ENCODE measurements at places on chromosomes 2 and 18.
A peak's percentile ranks its signal among the peaks of the same experiment; 100 is the strongest.

- no peak for DNase-seq
Observed at GRCh38 chr2:159322419-159322818, 35.9 kb upstream of the WDSUB1 start.

GRCh38 chr18:8760984-8761383 is 55.6 kb downstream of the MTCL1 start:
- DNase-seq: no peak

- no peak for DNase-seq
Observed at GRCh38 chr2:8379549-8379948, 302.3 kb upstream of the ID2 start.

DNA sequence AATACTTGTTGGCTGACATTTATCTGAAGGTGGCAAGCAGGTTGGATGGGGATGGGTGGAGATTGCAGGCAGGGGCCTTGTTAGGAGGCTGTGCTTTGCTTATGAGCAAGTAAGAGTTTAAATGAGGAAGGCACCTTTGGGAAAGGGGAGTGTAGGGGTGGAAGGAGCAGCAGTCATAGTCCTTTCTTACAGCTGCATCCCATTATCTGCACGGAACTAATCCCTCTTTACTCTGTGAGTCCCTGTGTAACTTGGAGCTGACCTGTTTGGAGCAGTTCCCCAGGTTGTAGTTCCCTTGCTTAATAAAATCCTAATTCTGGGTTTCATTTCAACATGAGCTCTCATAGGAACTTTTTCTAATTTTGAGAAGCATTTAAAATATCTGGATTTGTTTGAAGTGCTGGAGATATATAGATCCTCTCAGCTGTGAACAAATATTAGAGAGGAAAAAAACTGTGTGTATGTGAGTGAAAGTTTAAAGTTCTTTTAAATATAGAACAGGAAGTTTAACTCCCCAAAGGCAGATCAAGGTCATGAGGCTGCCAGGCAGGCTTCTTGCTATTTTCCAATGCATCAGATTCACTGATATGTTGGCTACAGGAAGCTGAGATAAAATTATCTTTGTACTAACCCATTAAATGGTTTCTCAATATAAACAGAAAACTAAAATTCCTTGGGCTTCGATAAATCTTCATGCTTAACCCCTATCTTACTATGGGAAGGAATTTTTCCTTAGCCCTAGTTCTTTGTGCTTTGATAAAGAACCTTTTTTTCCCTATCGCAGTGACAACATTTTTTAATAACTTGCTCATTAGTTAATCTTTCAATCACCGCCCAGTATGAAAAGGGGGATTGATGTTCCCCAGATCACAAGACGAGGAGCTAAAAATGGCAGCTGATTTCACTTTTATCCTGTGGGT is 104.6 kb upstream of the EML6 start:
- no peak for DNase-seq

GRCh38 chr18:61475931-61476330 is 142.7 kb downstream of the CDH20 start:
- no peak for DNase-seq

DNA sequence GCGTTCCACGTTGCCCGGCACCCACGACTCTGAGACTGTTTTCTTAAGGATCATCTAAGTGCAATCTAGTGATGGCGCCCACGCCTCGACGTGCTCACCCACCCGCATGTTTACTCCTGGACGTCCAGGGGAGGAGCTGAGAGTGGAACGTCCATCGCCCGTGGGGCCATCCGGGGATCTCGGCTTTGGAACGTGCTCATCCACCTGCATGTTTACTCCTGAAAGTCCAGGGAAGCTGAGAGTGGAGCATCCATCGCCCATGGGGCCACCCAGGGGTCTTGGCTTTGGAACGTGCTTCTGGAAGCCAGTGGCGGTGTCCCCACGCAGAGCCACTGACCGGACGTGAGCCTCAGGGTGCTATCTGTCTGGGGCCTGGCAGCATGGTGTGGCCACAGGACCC is 45.6 kb upstream of the SALL3 start:
- DNase-seq: no peak

DNA sequence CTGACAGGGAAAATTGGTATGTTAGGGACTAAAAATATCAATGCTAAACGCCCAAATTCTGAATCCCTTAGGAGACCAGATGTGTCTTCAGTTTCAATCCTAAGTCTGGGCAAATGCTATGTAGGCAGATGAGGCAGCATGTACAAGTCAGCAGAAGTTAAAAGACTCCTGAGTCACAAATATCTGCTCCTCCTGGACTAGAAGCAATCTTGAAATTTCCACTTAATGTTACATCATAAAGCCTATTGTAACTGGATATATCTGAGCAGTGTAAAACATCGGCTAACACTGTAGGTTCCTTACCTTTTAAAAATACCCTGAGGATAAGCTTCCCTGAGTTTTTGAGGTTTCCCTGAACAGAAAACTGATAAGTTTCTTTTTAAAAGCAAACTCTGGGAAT is 1087.6 kb upstream of the PIK3C3 start:
- no peak for DNase-seq

- DNase-seq: no peak
Observed at GRCh38 chr2:158395166-158395565, 61.4 kb downstream of the CCDC148 start.

DNA sequence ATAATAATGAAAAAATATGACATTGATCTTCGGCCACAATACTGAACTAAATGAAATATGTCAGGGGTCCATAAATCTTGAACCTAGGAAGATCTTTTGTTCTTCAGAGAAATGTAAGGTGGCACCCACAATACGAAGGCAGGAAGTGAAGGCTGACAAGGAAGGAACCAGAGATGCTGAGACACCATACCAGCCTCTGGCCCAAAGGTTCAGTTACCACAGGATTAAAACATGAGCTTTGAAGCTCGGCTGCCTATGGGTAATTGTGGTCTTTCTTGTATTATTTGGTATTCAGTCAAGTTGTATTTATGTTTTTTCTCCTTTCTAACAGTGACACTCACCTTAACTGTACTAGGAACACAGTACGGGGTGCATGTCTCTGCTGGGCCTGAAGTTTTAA is 448.8 kb upstream of the SETBP1 start:
- no peak for DNase-seq

DNA sequence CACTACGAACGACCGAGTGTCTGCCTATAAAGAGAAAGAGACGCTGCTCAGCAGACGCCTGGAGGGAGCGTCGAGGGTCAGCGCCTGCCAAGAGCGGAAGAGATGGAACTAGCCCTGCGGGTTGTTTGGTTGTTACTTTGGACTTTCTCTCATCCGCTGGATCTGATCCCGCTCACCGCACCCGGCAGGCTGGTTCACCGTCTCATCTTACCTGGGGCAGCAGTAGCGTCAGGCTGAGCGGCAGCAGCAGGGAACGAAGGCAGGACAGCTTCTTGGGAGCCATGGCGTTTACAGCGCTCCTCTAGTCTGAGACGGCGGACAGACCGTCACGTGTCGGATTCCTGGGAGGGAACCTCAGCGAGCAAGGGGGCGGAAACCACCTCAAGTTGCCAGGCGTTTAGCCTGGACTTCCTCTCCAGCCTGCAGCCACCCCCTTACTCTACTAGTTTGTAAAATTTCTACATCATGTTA is 1.9 kb downstream of the GLB1L start:
- DNase-seq: no peak

- no peak for DNase-seq
Observed at GRCh38 chr2:38517284-38517683, 85.4 kb downstream of the HNRNPLL start.

DNA sequence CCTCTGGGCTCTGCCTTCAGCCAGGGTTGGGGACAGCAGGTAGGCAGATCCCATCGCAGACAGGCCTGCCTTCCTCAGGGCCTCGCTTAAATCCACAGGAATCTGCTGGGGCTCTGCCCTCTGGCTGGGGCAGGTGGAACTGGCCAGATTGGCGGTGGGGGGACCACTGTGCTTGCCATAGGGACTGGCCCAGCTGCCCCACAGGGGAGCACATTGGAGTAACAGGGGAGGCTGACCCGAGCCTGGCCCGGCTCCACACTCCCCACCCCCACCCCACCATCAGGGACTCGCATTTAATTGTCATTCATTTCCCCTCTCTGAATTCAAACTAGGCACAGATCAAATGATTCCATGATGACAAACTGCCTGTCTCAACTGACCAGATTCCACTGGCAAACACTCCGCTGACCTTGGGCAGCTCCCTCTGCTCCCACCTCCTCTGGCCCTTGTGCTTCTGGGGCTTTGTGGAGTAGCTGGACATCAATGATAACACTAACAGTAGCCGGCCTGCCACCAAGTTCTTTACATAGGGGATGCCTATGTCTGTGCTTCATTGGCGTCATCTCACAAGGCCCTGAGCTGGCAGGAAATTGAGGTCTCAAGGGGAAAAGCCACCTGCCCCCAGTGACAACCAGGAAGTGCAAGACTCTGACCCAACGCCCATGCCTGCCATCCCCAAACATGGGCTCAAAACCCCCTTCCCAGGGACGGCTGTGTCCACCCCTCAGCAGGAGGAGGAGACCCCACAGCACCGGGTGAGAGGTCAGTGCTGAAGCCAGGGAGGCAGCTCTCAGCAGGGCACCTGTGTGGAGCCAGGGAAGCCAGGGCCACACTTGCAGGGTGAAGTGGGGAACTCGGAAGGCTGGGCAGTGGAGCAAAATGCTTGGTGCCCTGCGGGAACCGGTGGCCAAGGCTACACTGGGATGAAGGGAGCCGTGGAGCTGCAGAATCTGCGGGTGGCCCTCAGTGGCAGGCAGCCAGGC is 2.1 kb upstream of the B3GNT7 start:
- DNase-seq: no peak

GRCh38 chr2:140079038-140079437 is 1298.8 kb upstream of the NXPH2 start:
- no peak for DNase-seq

DNA sequence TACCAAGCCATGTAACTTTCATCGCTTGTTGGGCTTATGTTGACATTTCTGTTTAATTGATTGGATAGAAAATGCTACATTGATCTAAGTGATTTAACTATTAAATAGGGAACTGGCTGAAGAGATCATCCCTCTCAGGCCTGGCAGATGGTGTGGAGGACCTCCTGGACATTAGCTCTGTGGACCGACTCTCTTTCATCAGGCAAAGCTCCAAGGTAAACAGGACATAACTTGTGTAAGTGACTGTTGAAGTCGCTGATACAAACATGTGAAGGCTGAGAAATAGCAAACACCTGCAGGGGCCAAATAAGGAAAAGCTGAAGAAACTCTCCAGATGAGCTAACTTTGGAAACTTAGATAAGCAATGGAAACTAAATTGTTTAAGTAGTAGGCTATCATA is 68.8 kb downstream of the UNC80 start:
- no peak for DNase-seq

GRCh38 chr18:13470516-13471197 is 252.1 kb downstream of the LDLRAD4 start:
- DNase-seq: no peak

- no peak for DNase-seq
Observed at GRCh38 chr2:151043484-151043883, 218.2 kb downstream of the RBM43 start.

DNA sequence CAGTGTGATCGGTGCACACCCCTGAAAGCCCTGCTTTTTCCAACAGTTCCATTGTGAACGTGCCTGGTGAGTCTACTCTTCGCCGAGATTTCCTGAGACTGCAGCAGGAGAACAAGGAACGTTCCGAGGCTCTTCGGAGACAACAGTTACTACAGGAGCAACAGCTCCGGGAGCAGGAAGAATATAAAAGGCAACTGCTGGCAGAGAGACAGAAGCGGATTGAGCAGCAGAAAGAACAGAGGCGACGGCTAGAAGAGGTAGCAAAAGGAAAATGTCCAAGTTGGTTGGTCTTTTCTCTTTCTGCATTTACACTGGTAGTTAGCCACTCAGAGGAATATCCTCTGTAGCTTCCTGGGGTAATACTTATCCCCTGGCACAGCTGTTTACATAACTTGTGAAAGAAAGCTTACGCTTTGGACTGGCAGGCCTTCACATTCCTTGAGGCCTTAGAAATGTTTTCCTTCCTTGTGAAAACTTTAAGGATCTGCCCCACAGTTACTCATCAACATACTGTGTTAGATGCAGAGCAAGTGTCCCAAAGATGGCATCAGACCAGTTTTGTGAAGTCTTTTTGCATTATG is 146.6 kb downstream of the MAP4K4 start:
- DNase-seq: no peak

- DNase-seq: no peak
Observed at GRCh38 chr2:124035001-124035400, 9.9 kb downstream of the CNTNAP5 start.

DNA sequence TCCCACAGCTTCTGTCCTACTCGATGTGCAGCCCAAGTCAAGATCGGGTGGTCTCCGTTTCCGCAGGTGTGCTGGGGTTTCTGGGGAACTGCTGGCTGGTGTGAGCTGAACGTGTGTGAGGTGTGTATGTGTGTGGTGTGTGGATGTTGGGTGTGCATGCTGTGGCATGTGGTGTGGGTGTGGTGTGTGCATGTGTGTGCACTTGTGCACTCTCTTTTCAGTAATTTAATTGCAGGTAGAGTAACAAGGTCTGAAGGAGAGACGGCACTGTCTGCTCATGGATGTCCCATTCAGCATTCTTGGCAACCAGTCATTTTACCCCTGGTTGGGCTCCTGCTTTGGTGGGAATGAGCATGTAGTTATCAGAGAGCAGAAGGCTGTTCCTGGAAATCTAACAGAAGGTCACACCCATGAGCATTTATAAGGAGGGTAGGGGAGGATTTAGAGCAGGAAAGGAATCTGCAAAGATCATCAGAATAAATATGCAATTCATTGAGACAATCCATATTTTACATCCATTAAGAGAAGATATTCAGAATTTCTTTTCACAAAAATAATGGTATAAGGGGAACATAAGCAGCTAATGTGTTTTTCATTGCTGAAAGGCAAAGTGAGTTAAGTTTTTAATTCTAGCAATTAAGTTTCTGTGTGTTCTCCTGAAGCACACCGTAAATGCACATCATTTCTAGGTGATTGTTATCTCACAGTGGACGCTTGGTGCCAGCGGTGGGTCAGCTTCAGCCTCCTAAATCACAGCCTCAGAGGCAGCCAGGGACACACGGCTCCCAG is 60.7 kb downstream of the ADI1 start:
- no peak for DNase-seq

GRCh38 chr2:17869128-17869527 is 9.3 kb upstream of the KCNS3 start:
- no peak for DNase-seq

- peak; percentile 70 for DNase-seq
Observed at GRCh38 chr2:9359463-9359862, 63.9 kb downstream of the ITGB1BP1 start.

GRCh38 chr18:12421732-12422131 is 14.0 kb downstream of the PRELID3A start:
- no peak for DNase-seq

- no peak for DNase-seq
Observed at GRCh38 chr2:215277944-215278343, 33.9 kb upstream of the ATIC start.

DNA sequence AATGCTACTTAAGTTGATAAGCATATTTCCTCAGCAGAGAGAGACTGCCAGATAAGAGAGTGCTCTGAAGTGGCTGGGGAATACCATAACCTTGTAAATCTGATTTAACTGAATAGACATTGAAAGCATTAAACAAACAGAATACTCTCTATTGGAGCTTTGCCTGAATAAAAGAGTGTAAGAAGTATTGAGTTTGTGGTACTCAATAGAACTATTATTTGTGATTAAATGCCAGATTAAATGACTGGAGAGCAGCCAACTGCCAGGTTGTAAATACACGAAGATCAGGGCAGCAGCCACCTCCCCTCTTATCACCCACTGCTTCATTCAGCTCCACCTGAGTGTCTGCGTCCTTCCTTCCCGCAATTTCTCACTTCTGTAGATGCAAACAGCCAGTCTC is 373.6 kb downstream of the DCDC2C start:
- DNase-seq: no peak

GRCh38 chr2:111057045-111057444 is 63.7 kb upstream of the BCL2L11 start:
- no peak for DNase-seq

All from eye (tissue), 1 donor.